ENCODE measurements at places on chromosomes 3 and 15.

DNA sequence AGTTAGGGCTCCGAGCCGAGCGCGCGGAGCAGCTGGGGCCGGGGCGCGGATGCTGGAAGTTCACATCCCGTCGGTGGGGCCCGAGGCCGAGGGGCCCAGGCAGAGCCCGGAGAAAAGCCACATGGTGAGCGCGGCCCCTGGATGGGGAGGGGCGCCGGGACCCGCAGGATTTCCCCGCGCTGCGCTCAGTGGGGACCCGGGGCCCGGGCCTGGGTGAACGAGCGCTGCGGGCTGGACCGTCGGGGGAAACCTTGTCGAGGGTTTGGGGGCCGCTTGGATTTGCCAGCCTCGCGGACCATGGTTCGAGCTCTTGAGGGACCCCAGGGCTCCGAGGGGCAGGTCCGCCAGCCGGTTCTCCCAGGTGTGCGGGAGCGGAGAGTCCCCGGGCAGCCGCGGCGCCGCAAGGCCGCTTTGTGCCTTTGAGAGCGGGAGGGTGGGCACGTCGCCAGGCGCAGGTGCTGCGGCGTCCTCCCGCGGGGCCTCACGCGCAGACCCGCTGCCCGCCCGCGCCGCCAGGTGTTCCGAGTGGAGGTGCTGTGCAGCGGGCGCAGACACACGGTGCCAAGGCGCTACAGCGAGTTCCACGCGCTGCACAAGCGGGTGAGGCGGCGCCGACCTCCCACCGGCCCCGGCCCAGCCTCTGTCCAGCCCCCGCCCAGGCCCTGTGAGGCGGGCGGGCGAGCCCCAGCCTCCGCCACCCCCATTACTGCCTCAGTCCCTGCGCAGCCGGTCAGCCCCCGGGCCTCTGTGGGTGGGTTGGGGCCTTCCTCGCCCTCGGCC, at the start of gene SNX22:
TSS of gene SNX22 (plus strand) at position 5 of the 780 bp plus-strand sequence. CDS start at position 50, 45 bp downstream.
- DNase-seq, result no peak

- no peak for DNase-seq
Measured at GRCh38 chr3:38457111-38458003, 3.7 kb downstream of the ACVR2B start.

DNA sequence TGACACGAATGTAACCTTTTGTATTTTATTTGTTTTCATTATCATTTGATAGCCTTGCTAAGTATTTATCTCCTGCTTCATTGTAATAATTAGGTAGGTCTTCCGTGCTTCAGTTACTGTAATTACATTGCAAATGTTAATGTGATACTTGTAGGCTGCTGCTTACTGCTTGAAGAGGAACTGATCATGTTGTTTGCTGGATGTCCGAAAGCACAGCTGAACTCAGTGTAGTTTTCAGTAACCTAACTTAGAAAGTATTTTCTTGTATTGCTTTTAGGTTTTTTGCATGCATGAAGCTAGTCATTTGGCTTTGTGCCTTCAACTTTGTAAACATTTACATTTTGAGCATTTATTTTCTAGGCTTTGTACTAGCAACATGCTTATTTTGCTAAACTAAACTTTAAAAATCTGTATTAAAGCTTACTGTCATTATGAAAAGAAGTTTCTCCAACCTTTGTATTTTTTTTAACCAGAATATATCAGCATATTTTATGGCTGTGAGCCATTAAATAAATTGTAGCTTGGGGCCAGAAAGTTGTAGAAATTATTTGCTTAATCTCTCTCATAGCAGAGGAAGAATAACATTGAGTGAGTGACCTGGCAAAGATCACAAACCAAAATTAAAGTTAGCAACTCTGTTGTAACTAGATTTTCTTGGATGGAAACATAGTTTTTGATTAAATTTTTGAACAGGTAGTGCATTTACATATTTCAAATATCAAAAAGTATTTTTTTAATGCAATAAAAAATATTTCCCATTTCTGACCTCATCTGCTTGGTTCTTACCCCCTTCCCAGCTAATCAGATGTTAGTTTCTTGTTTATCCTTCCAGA, 30.7 kb downstream of the SACM1L start:
- no peak for DNase-seq

DNA sequence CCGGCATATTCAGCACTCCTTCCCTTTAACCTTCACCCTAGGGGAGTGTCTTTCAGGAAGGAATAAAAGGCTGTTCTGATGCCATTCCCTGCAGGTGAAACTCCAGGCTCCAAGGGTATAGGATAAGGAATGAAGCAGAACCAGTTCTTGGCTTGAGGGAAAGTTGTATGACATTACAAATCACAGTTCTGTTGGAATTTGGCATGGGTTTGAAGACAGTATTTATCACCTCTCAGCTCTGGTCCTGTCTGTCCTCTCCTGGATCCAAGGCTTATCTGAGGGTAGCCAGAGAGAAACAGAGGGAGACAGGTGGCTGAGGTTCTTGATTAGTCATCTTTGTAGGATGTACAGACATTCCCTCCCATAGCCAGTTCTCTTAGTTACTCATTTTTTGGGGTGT, 37.1 kb downstream of the RAB11A start:
- DNase-seq, result no peak

GRCh38 chr3:17709236-17709810, 33.1 kb downstream of the TBC1D5 start:
- DNase-seq, result no peak

DNA sequence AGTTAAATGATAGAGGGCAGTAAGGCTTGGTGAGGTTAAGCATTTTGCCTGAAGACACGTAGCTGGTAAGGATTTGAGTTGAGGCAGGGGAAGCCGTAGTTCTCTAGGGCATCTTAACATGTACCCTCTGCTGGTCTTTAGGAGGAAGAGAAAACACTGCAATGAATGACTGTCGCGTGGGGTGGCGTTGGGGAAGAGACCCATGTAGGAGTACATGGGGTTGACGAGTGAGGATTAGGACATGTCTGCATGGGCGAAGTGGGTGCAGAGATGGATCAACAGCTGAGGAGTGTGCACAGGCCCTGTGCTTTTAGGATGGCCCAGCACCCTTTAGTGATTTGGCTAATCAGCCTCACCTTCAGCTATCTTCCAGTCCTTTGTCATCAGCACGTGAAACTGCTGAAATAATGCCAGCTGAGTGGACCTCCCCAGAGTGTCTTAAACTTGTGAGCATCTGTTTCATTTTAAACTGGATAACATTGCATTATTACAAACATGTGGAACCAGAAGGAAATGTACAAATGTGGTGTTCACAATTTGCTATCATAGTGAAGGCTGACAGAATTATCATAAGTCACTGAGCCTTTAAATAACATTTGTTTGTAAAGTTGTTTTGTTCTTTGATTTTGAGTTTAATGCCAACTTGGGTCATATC, 15.3 kb downstream of the P2RY14 start:
- no peak for DNase-seq

- DNase-seq, result no peak
Measured at GRCh38 chr3:30752491-30752890, 142.0 kb downstream of the GADL1 start.

GRCh38 chr3:67517781-67518180, 136.6 kb downstream of the SUCLG2 start:
- no peak for DNase-seq

- no peak for DNase-seq
Measured at GRCh38 chr3:184348057-184348382, 10.6 kb downstream of the FAM131A start.

DNA sequence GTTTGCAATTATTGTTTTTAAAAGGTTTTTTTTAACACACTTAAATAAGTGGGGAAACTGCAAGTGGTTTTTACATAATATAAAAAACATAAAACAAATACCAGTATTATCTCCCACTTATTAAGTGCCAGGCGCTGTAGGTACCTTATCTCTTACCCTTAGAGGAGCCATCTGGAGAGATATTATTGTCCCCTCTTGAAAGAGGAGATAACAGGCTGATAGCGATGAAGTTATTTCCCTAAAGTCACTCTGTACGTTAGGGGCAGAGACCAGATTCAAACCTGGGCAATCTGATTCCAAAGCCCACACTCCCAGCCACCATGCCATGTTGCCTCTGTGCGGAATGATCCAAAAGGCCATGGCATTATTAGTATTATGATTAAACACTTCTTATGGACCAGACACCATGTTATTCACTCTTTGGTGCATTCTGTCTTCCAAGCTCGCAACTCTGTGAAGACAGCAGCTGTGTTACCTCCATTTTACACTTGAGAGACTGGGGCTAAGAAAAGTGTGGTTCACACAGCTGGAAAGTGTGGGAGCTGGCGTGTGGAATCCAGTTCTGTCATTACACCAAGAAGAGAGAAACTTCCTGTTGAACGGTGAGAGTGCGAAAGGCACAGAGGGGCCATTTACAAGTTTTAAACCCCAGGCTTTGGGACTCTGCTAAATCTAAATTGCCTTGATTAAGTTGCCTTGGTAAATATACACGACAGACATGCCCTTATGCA, 79.9 kb upstream of the MITF start:
- no peak for DNase-seq
